ENCODE measurements at places on chromosomes 2 and 18.

- no peak for DNase-seq
Measured at GRCh38 chr2:239208465-239209180, 192.2 kb downstream of the HDAC4 start.

GRCh38 chr2:45259547-45260160 is 250.4 kb upstream of the SIX2 start:
- no peak for DNase-seq

DNA sequence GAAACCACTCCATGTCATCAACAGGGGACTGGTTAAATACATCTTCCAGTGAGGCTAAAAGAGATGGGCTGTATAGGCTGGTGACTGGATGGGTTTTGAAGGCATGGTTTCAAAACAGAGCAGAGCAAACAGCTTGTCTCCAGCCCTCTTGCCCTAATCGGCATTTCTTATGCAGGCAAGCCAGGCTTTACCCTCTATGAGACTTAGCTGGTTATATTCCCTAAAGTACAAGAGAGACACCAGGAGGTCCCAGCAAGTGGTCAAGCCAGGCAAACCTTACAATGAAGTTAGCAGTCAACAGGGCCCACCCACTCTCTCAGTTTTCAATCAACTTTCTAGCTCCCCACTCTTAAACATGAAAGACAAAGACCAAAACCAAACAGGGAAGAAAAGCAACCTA is 19.0 kb downstream of the OSBPL1A start:
- no peak for DNase-seq

DNA sequence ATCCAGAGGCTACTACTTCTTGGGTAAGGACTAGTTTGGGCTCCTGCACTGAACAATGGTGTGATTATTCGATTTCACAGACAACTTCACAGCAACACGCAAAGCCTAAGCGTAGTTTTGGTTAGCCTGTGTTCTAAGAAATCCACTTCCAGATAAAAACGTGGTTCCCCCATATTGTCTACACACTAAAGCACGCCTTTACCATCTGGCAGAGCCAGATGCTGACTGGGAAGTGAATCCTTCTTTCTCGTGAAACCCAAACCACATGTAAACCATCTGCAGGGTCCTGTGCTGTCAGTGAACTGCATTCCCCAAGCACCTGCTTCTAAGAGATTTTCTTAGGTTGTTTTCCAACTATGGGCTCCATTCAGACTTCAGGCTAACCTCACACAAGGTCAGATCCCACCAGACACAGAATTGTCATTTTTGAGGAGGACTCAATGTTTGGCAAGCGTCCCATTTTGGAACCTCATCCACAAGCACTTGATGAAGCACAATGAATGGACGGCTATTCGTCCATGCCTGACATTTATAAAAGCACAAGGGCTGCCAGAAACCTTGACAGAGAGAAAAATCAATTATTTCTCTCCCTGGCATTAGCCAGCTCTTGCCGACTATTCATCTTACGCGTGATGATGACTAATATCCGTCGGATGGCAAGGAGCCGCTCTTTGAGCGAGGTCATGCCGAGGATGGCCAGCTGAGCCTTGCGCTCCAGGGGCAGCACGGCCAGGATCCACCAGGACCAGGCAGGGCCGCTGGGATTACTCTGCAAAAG is 38.4 kb downstream of the LONRF2 start:
- DNase-seq: no peak
